ENCODE measurements at places on chromosomes 16 and 17.

DNA sequence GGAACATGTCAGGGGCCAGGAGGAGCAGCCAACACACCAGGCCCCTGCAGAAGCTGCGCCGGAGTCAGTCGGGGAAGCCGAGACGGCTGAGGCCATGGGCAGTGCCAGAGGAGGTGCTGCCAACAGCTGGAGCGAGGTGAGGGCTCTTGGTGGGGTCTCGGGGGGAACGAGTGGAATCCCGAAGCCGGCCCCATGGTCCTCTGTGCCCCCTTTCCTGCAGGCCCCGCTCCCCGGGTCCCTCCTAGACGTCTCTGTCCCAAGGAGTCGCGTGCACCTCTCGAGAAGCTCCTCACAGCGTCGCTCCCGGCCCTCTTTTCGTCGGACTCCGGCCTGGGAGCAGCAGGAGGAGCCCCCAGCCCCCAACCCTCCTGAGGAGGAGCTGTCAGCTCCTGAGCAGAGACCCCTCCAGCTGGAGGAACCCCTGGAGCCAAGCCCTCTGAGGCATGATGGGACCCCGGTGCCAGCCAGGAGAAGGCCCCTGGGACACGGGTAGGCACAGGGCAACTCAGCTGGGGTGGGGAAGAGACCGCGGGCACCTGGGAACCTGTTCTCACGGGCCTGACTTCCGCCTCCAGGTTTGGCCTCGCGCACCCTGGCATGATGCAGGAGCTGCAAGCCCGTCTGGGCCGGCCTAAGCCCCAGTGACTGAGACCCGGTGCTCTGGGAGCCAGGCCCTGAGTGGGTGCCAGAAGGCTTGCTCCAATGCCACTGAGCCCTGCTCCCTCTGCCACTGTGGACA, 3.6 kb downstream of the APOBR start:
- no peak for DNase-seq

DNA sequence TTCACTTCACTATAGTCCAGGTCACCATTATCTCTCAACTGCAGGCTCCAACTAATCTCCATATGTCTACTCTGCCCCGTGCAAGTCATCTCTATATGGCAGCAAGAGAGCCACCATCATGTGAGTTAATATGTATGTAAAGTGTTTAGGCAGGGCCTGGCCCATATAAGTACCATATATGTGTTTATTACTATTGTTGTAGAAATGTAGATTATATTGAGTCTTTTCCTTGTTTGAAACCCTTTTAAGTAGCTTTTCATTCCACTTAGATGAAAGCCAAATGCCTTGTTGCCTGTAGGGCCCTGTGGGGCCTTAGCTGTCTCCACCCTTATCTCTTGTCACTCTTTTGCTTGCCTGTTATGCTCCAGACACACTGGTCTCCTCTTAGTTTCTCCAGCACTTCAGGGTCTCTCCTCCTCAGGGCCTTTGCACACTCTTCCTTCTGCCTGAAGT, 164.0 kb downstream of the PHKB start:
- no peak for DNase-seq

- DNase-seq: no peak
Measured at GRCh38 chr16:80347900-80348299, 192.9 kb upstream of the DYNLRB2 start.

DNA sequence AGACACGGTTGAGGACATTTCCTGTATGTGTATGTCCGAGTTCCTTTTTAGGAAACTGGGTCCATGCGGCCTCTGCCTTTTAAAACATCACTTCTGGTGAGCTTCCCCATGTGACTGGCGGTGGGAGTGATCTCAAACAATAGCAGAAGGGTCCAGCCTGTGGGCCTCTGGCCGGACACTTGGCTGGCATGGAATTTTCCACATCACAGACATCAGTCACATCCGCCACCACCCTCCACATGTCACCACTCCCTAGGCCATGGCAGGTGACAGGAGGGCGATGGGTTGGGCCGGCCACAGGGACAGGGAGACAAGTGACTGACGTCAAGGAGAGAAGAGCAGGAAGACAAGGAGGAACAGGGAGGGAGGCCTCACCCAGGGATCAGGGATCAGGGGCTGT, 83.7 kb downstream of the DNAH17 start:
- DNase-seq: no peak

- DNase-seq: no peak
Measured at GRCh38 chr16:35552763-35553162, 2093.4 kb downstream of the TP53TG3F start.

DNA sequence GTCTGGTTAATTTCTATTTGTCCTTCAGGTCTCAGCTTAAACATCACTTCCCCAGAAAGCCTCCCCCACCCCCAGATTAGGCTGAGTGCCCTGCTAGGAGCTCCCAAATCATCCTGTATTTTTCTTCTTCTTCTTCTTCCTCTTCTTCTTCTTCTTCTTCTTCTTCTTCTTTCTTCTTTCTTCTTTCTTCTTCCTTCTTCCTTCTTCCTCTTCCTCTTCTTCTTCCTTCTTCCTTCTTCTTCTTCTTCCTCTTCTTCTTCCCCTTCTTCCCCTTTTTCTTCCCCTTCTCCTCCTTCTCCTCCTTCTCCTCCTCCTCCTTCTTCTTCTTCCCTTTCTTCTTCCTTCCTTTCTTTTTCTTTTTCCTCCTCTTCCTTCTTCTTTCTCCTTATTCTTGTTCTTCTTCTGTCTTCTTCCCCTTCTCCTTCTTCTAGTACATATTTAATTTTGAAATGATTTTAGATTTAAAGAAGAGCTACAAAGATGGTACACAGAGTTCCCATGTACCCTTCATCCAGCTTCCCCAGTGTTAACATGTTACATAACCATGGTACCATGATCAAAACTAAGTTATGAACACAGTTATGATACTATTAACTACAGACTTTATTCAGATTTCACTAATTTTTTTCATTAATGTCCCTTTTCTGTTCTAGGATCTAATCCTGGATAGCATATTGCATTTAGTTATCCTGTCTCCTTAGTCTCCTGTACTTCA, 27.1 kb upstream of the DHX40 start:
- DNase-seq: no peak

- DNase-seq: no peak
Measured at GRCh38 chr17:64152428-64153125, 22.6 kb upstream of the ERN1 start.

GRCh38 chr16:14309001-14309886, 238.1 kb downstream of the MRTFB start:
- no peak for DNase-seq

GRCh38 chr16:14501331-14502255, 128.5 kb downstream of the PARN start:
- no peak for DNase-seq

GRCh38 chr17:18246880-18247612, 11.5 kb downstream of the FLII start:
- DNase-seq: peak; percentile 38

DNA sequence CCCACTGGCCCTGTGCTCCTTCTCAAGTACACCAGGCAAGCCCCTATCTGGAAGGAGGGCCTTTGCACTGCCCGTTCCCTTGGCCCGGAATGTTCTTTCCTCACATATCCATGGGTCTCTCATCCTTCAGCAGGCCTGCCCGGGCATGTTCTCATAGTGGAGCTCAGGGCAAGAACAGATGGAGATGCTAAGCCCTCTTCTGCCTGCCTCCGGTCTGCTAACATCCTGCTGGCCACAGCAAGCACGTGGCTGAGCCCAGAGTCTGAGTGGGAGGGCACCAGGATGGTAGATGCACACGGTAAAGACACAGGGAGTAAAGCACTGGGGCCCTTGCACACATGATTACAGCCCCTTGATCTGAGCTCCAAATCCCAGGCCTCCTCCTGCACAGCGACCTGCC, 19.8 kb upstream of the ANKRD40CL start:
- no peak for DNase-seq

DNA sequence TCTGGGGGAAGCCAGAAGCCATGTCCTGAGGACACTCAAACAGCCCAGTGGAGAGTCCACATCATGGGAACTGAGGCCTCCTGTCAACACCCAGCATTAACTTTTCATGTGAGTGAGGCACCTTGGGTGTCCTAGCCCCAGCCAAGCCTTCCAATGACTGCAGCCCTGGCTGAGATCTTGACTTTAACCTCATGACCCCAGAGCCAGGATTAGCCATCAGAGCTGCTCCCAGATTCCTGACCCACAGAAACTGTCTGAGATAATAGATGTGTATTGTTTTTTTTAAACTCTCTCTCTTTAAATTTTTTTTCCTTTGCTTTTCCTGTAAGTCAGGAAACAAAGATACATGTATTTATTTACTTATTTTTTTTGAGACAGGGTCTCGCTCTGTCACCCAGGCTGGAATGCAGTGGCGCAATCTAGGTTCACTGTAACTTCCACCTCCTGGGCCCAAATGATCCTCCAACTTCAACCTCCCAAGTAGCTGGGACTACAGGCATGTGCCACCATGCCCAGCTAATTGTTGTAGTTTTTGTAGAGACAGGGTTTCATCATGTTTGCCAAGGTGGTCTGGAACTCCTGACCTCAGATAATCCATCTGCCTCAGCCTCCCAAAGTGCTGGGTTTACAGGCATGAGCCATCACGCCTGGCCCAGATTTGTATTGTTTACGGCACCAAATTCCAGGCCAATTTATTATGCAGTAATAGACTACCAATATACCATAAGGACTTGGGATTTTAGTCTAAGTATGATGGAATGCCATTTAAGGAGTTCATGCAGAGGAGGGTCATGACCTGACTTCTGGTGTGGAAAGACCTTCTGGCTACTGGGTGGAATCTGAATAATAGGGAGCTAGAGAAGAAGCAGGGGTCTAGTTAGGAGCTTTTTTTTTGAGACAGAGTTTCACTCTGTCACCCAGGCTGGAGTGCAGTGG, 14.0 kb upstream of the TMEM94 start:
- no peak for DNase-seq

- no peak for DNase-seq
Measured at GRCh38 chr17:71760062-71760720, 360.6 kb upstream of the SOX9 start.

DNA sequence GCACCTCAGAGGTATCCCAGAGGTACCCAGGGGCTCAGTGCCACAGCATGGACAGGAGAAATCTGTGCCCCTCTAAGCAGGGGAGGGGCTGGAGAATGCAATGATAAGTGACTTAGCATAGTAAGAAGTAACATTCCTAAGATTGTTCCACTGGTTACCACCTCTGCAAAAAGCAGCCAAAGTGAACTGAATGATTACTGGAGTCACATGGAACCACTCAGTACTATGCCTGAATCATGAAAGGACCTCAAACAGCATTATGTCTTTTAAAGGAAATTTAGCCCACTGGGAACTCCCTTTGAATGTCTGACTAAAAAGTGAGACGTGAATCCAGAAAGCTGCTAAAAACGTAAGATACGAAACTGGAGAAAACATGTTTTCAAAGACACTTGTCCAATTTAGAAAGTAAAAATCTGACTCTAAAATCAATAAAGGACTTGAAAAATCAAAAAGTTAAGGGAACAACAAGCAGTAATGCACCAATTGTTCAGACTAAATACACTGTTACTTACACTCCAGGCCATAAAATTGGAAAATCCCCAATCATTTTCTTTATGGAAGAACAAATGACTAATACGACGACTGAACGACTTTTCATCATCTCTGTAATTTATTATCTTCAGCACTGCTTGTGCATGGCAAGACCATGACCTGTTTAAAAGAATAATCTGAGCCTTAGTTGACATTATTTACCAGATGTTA, 38.6 kb downstream of the LITAFD start:
- DNase-seq: no peak

- no peak for DNase-seq
Measured at GRCh38 chr17:5585836-5586521, 1.7 kb upstream of the NLRP1 start.

DNA sequence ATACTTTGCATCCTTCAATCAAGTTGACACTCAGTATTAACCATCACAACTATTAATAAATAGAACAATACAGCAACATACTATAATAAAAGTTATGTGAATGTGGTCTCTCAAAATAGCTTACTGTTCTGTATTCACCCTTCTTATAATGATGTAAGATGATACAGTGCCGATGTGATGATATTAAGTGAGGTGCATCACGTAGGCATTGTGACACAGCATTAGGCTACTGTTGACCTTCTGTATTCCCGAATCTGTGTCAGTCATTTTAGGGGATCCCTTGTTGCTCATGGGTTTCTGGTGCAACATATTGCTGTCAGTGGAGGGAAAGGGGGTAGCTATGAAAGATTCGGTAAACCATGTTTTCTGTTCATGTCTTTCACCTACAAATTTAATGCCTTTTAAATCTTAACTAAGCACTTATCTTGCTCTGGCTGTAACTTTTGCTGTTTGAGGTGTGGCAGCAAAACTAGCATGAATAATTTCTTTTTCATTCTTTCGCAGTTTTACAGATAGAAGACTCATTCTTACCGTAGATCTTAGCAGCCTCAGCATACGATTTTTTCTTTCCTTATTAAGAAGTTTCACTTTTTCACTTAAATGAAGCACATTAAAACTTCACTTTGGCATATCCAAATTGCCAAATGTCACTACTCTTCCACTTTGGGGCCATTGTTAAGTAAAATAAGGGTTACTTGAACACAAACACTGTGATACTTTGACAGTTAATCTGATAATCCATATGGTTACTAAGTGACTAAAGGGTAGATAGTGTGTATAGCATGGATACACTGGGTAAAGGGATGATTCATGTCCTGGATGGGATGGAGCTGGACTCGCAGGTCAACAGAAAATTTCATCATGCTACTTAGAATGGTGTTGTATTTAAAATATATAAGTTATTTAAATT, 29.6 kb downstream of the NFAT5 start:
- DNase-seq: no peak

- DNase-seq: no peak
Measured at GRCh38 chr17:71081666-71082065, 912.3 kb downstream of the KCNJ2 start.

DNA sequence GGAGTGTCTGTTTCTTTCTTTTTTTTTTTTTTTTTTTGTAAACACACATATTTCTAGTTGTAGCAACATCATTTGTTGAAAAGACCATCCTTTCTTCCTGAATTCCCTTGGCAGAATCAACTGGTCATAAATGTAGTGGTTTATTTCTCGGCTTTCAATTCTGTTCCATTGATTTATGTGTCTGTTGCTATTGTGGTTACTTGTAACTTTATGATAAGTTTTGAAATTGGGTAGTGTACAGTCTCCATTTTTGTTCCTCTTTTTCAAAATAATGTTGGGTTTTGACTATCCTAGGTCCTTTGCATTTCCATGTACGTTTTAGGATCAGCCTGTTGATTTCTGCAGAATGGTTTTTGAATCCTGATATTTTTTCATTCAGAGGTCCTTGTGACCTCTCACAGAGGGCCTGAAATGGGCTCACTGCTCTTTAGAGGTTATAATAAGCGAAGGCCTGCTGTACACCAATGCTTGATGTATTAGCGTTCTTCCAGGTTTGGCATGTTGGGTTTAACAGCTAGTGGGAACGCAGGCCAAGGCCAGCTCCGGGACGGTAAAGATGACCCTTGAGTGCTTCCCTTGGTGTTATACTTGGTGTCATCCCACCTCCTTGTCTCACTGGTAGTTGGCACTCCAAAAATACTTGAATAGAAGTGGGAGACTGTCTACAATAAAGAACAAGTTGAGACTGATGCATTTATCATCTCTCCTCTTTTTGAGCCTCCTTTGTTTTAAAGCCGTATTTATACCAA, 43.8 kb downstream of the ZNRF1 start:
- no peak for DNase-seq

GRCh38 chr17:57085448-57086068, 512 bp downstream of the AKAP1 start:
- DNase-seq: no peak

- DNase-seq: no peak
Measured at GRCh38 chr16:49183911-49184310, 97.7 kb downstream of the CBLN1 start.

GRCh38 chr17:41537990-41538389, 9.9 kb upstream of the KRT19 start:
- no peak for DNase-seq

- DNase-seq: no peak
Measured at GRCh38 chr17:80777274-80777673, 214.4 kb upstream of the CHMP6 start.
